ENCODE measurements at places on chromosomes 12 and 14.

- DNase-seq = no peak
Observed at GRCh38 chr12:22986997-22987396, 362.0 kb downstream of the ETNK1 start.

DNA sequence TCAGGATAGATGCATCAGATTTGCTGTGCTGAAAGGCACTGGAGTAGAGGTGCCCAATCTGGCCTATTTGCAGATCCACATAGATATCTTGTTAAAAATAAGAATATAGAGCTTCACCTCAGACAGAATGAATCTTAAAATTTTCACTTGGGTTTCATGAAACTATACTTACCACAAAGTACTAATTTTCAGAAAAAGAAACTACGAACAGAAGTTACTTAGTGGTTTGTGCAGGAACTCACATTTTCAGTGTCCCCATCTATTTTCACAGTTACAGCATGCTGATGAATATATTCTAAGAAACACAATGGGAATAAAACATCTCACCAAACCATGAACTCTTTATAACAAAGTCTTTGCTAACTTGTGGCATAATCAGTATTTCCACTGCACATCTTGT, 449.4 kb downstream of the RERGL start:
- no peak for DNase-seq

GRCh38 chr12:71159878-71160277, 2.1 kb upstream of the TSPAN8 start:
- no peak for DNase-seq

GRCh38 chr14:99078426-99078825, 193.6 kb downstream of the BCL11B start:
- no peak for DNase-seq

- peak; percentile 79 for DNase-seq
Observed at GRCh38 chr12:57845478-57846284, 848 bp downstream of the CTDSP2 start.

DNA sequence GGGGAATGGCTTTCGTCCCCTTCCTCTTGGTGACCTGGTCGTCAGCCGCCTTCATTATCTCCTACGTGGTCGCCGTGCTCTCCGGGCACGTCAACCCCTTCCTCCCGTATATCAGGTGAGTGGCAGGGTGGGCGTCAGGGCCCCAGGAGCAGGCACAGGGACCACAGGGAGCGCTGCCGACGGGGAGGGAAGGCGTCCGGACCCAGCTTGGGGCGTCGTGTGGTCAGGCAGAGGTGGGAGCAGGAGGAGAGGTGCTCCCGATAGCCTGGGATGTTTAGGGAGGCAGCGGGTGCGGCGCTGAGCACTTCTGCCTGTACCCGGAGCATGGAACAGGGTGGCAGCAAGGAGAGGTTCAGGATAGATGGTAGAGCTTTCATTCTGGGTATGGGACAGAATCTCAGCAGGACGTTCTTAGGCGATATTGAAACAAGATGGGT, 444 bp downstream of the DRAM1 start:
- no peak for DNase-seq

- no peak for DNase-seq
Observed at GRCh38 chr12:106358396-106359241, 1.1 kb downstream of the POLR3B start.

- no peak for DNase-seq
Observed at GRCh38 chr12:69392179-69392928, 32.8 kb downstream of the YEATS4 start.

DNA sequence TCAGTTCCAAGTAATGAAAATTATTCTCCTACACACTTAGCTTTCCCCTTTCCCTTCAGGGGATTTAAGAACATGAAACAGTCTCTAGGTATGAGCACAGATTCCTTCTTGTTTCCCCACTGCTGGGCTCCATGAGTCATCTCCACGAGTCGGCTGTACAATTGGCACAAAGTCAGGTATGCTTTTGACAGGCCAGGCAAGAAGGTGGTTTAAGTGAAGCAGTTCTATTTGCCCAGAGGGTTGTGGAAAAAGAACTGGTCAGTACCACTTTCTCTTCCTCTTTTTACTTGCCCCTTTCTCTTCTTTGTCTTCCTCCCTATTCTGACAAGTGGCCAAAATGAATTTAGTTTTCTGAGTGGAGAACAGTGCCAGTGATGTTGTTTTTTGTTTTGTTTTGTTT, 16.3 kb downstream of the DYNC1H1 start:
- no peak for DNase-seq

DNA sequence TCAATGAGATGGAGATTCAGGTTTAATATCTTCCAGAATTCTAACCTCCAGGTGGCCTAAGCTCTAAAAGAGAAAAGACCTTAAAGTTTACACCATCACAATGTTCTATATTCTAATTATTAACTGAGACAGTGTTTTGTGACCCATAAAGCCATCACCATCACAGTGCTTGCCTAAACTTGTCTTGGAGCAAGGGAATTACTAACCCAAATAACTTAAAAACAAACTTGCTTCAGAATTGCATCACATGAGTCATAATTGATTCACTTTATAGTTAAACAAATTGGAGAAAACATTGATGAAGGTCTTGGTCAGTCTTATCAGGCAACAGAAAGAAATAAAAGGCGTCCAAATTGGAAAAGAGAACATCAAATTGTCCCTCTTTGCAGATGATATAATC, 54.5 kb upstream of the ALG10 start:
- no peak for DNase-seq

DNA sequence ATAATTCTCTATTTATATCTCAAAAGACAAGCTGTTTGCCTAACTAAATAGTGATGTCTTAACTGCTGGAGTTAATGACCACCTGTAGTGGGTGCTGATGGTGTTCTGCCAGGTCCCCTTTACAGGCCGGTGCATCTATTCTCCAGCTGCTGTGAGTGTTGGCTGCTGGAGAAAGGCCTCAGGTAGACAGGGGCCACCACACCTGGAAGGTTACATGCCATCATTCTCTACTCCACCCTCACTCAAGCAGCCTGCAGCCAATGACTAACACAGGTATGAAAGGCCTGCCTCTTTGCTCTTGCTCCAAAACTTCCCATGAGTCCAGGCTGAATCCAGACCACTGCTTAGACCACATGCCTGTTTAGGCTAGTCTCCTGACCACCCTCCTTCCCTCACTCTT, 73.9 kb downstream of the RPS6KA5 start:
- no peak for DNase-seq

GRCh38 chr14:36065831-36066230, 110.7 kb downstream of the PTCSC3 start:
- DNase-seq = no peak

DNA sequence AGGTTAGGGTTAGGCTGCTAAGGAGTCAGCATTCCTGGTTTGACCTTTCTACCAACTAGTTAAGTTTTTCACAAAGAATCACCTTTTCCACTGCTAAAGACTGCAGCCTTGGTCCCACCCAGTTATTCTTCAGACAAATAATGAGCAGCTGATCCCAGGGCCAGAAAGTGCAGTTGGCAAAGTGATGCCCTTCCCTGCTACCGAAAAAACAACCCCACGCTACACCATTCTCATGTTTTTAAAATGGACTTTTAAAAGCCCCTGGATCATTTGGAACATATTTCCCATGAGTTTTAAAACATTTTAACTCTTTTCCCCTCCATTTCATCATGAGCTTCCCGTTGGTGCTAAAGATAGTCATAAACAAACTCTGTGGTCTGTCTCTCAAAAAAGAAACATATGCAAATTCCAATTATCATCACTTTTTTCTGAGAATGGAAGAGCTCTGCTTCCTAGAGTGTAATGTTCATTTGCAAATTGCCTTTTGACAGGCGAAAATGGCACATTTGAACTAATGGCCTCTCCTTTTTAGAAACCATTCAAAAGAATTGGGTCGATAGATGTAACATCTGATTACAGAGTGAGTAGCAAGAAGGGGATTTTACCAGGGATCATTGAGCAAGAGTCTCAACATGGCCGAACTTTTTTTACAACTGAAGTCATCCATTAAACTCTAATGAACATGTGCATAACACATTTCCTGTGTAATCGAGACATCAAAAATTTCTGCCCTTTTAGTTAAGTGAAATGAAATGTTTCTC, 129.3 kb upstream of the RAP1B start:
- no peak for DNase-seq
